ENCODE measurements at places on chromosomes 2 and 18.

GRCh38 chr2:105800953-105801635 lies 56.4 kb downstream of the NCK2 start:
- H3K4me3 ChIP-seq = no peak overlapping the region
- no peak for DNase-seq
- H3K4me1 ChIP-seq = peaks cover 59% of the 10 kb centered on the region
- H3K36me3 ChIP-seq = no peaks in the 10 kb centered on the region
- H3K27me3 ChIP-seq = no peaks in the 10 kb centered on the region

- H3K4me1 ChIP-seq = no peaks in the 10 kb centered on the region
- H3K27ac ChIP-seq = no peak overlapping the region
- H3K36me3 ChIP-seq = no peaks in the 10 kb centered on the region
- DNase-seq = no peak
These were observed 433.3 kb upstream of the SPHKAP start for GRCh38 chr2:228614741-228615140.

- H3K36me3 ChIP-seq = no peaks in the 10 kb centered on the region
- H3K27me3 ChIP-seq = no peaks in the 10 kb centered on the region
- H3K4me3 ChIP-seq = no peak overlapping the region
- H3K27ac ChIP-seq = no peak overlapping the region
These were observed 224.5 kb downstream of the CYP26B1 start for GRCh38 chr2:71923143-71923525.

DNA sequence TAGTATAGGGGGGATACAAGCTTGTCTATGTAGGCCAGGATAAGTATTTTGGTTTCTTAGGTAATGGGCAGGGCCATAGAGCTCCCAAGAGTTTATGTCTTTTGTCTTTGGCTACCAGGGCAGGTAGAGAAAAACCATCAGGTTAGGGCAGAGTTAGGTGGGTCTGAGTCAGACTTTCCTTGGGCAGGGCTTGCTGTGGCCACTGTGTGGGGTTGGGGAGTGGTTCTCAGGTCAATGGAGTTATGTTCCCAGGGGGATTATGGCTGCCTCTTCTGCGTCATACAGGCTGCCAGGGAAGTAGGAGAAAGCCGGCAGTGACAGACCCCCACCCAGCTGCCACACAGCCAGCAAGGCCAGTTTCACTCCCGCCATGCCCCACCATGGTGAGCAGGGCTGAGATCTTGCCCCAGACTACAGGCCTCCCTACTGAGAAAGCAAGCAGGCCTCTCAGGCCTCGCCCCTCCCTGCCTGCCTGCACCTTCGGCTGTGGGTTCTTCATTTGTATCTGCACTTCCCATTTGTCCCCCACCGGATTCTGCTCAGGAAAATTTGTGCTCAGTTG lies 55.5 kb downstream of the RPIA start:
- no peaks in the 10 kb centered on the region for H3K4me1 ChIP-seq
- no peak overlapping the region for H3K4me3 ChIP-seq
- H3K27ac ChIP-seq = no peak overlapping the region
- peaks cover 8% of the 10 kb centered on the region for H3K36me3 ChIP-seq
- H3K27me3 ChIP-seq = no peaks in the 10 kb centered on the region

DNA sequence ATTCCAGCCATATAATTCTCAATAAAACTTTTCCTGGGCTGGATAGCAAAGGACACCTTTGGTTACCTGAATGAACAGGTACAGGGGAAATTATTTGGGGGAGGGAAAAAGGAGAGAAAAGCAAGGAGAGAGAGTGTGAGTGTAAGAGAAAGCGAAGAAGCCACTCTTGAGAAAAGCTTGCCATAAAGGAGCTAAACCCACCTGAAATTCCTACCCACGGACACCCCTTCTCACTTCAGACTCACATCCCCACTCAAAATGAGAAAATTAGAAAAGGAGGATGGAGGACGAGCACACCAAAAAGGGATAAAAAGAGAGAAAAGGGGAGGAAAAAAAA lies 354 bp downstream of the ZEB2 start:
- peak overlapping the region; percentile 48 for H3K27ac ChIP-seq
- peaks cover 34% of the 10 kb centered on the region for H3K4me1 ChIP-seq
- no peak overlapping the region for H3K4me3 ChIP-seq
- DNase-seq = no peak
- peaks cover 28% of the 10 kb centered on the region for H3K27me3 ChIP-seq

GRCh38 chr2:173264603-173265366 lies 89.9 kb upstream of the CDCA7 start:
- H3K27me3 ChIP-seq = no peaks in the 10 kb centered on the region
- H3K27ac ChIP-seq = no peak overlapping the region
- no peak overlapping the region for H3K4me3 ChIP-seq
- no peaks in the 10 kb centered on the region for H3K36me3 ChIP-seq
- DNase-seq = no peak

DNA sequence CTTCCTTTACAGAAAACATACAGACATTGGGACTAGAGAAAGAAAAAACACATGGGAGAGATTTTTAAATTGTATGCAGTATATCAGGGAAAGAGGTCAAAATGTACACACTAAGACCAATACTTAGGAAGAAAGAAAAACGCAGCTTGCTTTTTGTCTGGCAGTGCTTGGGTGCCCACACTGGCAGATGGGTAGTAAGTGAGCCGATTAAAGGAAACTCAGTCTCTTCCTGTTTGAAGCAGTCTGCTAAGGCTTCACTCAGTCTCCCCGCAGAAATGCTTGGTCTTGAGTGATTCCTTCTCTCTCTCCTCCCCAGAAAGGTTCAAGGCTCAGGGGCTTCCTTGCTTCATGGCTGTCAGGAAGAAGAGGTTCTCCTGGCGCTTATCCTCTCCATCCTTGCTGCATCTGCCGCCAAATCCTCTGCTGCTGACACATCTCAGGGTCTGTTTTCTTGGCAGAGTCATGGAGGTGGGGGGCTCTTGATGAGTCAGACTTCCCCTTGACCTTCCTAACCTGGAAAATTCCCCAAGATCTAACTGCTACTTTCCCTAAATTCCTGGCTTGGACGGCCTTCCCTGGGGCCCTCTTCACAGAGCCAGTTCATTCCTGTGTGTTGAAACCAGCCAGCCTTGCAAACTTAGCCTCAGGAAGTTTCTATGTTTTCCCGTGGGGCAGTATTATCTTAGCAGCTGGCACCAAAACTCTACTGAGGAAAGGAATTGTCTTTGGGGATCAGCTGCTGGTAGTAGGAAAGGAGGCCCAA lies 10.5 kb upstream of the TMSB10 start:
- H3K27me3 ChIP-seq = no peaks in the 10 kb centered on the region
- DNase-seq = no peak
- no peak overlapping the region for H3K4me3 ChIP-seq
- no peak overlapping the region for H3K27ac ChIP-seq
- H3K36me3 ChIP-seq = no peaks in the 10 kb centered on the region

DNA sequence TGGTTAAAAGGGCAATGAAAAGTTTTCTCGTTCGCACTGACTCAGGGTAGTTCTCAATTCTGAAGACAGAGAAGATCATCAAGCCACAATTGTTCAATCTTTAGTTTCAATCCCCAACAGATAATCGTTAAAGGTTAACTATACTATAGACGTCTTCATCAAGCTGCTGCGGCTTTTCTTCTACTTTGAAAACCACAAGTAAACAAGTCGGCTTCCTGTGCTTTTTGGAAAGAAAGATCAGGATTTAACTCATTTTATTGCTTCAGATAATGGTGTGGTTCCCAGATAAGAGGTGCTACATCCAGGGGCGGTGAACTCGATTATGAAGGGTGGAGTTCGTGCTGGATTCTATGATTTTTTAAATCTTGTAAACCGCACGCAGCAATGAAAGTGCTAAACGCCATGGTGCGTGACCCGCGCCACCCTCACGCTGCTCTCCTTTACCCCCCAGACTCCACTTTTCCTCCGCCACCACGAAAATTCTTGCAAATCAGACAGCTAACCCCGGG lies 545 bp upstream of the CDCA7 start:
- no peaks in the 10 kb centered on the region for H3K36me3 ChIP-seq
- no peak for DNase-seq
- peaks cover 19% of the 10 kb centered on the region for H3K27me3 ChIP-seq
- H3K4me1 ChIP-seq = peaks cover 15% of the 10 kb centered on the region
- no peak overlapping the region for H3K4me3 ChIP-seq

- H3K27me3 ChIP-seq = no peaks in the 10 kb centered on the region
- no peak overlapping the region for H3K27ac ChIP-seq
- no peaks in the 10 kb centered on the region for H3K4me1 ChIP-seq
These were observed 17.0 kb downstream of the VRK2 start for GRCh38 chr2:58063641-58064040.
